ENCODE measurements at places on chromosomes 4 and X.
A peak's percentile ranks its signal among the peaks of the same experiment; 100 is the strongest.

GRCh38 chr4:153433754-153434105 is 32.4 kb upstream of the TMEM131L start:
- no peak for DNase-seq

DNA sequence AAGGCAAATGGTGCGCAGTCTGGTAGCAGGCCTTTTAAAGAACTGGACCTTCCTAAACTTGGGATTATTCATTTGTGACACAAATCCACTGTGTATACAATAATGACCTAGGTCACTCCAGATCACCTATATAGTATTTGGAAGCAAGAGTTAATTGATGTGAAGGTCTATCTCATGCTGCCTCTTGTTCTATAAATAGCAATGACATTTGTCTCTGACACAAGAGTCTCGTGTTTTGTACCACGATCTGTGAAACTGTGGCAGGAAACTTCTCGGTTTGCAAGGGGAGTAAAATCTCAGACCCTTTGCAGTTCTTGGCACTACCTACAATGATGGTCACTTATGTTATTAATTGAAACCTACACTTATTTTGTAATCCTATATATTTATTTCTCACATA is 1408.4 kb downstream of the PCDH7 start:
- no peak for DNase-seq

DNA sequence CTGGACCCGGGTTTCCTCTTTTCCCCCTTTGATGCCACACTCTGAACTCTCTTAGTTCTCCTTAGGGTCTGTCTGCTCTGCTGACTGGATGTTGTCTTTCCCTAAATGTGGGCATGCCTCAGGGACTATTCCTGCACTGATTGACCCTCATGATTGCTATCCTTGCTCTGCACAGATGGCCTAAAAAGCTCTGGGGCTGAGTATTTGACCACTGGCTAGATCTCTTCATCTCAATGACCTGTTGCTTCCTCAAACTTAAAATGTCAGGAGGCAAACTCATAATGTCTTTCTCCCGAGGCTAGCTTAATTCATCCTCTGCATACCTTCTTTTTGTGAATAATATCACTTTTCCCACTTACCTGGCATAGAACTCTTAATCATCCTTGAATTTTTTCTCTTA is 157.4 kb downstream of the GATB start:
- no peak for DNase-seq

DNA sequence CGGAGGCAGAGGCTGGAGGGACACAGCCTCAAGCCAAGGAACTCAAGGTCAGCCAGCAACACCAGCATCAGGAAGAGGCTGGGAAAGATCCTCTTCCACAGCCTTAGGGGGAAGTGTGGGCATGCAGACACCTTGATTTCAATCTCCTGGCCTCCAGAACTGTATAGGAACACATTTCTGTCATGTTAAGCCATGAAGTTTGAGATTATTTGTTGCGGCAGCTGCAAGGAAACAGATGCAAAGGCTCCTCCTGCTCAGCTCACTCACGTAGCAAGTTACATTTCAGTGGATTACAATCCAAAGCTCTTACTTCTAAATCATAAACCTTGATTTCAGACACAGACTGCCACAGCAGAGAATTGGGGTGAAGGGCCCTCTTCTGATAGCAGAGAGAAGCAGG is 68.6 kb upstream of the C4orf50 start:
- DNase-seq, result no peak

GRCh38 chr4:121551881-121552280 is 144.9 kb downstream of the ANXA5 start:
- no peak for DNase-seq

DNA sequence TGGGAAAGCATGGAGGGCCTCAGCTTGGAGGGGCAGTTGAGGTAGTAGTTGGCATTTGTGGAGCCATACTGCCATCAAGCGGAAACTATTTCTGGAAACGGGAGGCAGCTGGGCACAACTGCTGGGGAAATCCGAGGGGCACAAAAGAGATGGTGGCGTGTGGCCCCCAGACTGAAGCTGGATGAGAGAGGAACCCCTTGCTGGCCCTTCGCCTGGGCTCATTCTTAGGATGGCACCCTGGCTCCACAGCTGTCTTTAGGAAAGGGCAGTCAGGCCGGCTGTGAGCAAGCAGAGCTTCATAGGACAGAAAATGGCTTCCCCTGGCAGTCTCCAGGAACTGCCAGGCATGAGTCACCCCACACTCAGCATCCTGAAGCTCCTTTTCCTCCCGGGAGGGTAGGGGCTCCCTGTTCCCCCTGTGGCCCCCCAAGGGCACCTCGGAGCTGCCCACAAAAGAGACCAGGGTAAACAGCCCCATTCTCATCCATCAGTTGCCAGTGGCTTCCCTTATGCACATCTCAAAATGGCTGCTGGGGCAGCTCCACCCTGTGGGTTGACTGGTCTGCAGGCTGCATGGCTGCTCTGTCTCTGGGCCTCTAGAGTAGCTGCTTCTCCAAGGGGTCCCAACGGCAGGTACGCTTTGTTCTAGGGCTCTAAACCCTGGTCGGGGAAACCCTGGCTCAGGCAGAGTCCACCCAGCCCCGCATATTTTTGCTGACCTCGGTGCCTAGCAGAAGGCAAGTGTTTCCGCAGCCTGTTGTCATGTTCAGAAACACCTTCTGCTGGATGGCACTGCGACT is 64.7 kb downstream of the NBDY start:
- no peak for DNase-seq

- DNase-seq, result no peak
Measured at GRCh38 chrX:149572743-149573142, 14.5 kb downstream of the MAGEA9B start.

- no peak for DNase-seq
Measured at GRCh38 chrX:153530411-153531129, 13.1 kb downstream of the ATP2B3 start.

DNA sequence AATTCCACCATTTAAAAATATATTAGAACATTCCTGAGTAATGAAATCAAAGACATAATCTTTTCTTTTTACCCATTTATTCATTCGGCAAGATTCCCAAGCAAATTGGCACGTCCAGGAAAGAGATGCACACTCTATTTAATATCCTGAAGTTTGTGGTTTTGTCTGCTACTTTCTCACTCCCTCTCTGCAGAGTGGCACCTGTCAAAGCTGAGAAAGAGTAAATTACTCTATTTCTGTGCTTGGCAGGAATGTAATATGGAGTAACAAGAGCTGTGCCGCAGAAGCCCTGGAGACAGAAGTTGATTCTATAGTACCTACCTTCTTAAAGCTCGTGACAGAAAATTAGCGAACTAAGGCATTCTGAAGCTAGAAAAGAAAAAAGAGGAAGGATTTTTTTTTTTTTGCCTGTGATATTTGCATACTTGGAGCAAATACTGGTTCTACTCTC is 5.5 kb downstream of the GSTCD start:
- DNase-seq, result peak; percentile 26

GRCh38 chrX:86047174-86047935 is at the start of gene CHM:
Gene CHM (minus strand): TSS chrX:86047558. CDS start chrX:86047532, 26 bp downstream.
- DNase-seq, result peak; percentile 65

GRCh38 chr4:52868133-52868532 is 6.0 kb downstream of the RASL11B start:
- no peak for DNase-seq

DNA sequence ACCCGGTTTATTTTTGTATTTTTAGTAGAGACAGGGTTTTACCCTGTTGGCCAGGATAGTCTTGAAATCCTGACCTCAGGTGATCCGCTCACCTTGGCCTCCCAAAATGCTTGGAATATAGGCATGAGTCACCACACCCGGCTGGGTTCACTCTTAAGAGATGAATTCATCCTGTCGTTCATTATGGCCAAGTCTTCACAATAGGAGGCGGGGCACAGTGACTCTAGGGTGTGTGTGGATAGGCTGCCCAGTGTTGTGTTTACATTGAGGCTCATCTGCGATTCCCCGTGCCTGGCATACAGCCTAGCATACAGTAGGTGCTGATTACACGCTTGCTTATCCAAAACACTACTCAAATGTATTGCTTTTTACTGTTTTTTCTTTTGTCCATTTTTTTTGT is 41.3 kb upstream of the IGFBP7 start:
- DNase-seq, result no peak

DNA sequence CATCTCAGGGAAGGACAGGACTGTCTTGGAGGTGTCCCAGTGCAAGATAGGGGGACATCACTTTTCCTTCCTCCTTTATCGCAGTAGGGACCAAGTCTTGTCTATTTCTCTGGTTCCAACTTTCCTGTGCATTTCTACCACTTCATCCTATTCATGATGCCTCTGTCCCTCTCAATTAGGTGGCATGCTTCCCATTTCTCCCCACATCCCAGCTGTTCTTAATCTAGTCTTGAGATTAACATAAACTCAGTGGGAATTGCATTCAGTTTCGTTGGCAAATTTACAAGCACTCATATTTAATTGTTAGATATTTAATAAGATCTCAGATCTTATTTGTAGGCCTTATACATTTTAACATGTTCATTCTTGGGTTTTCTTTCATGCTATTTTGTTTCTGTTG is 15.7 kb upstream of the ODAM start:
- DNase-seq, result no peak

DNA sequence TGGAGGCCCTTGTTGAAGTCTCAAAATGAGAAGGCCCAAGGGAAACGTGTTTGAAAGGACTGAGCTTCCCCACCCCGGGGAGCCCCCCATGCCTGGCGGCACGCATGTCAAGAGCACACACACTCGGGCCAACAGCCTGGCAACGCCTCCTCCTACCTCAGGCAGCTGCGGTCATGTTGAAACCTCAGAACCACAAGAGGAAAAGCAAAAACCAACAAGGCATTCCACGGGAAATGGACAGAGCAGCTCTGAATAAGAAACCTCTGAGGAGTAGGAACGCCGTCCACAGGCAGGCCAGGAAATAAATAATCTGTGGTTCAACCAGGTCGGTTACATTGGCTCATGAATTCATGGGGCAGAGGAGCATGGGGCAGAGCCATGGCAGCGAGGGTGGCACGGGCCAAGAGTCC is 95.7 kb upstream of the AFAP1 start:
- no peak for DNase-seq

- no peak for DNase-seq
Measured at GRCh38 chrX:93741811-93742210, 67.8 kb downstream of the FAM133A start.

DNA sequence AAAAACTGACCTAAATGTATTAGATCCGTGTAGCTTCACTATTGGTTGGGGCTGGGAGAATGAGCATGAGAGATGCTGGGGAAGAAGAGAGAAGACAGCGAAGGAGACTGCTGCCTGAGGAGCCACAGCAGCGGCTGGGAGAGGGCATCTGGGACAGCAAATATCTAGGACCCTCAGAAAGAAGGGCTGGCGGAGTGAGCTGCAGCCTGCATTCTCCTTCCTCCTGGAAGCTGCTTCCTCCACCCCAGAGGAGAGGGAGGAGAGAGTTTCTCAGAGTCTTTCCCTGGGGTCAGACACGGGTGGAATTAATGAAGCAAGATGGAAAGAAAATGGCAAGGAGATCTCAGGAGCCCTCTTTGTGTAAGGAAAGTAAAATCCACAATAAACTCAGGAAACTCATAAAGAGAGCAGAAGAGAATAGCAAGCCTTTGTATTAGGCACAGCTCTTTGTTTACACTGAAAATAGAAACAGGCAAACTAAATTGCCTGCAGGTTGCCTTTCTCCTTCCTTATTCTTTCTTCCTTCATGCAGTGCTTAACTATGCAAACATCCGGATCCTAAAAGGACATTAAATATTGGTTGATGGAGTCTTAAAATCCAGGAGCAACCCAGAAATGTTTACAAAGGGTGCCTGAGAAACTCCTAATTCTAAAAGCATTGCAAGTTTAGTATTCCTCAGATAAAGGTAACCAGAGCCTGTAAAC is 130.3 kb upstream of the GALNT7 start:
- no peak for DNase-seq

GRCh38 chrX:77719388-77719787 is 66.6 kb downstream of the ATRX start:
- no peak for DNase-seq

DNA sequence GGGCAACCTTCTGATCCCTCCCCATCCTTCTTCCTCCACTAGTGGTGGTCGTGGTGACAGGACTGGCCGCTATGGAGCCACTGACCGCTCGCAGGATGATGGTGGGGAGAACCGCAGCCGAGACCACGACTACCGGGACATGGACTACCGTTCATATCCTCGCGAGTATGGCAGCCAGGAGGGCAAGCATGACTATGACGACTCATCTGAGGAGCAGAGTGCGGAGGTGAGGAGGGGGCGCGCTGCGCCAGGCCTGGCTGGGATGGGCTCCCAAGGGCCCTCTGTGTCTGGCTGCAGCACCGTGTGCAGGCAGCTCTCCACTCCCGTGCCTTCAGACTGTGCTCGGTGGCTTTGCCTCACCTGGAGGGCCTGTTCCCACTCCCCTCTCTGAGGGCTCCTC is 24.3 kb downstream of the RBM10 start:
- no peak for DNase-seq

DNA sequence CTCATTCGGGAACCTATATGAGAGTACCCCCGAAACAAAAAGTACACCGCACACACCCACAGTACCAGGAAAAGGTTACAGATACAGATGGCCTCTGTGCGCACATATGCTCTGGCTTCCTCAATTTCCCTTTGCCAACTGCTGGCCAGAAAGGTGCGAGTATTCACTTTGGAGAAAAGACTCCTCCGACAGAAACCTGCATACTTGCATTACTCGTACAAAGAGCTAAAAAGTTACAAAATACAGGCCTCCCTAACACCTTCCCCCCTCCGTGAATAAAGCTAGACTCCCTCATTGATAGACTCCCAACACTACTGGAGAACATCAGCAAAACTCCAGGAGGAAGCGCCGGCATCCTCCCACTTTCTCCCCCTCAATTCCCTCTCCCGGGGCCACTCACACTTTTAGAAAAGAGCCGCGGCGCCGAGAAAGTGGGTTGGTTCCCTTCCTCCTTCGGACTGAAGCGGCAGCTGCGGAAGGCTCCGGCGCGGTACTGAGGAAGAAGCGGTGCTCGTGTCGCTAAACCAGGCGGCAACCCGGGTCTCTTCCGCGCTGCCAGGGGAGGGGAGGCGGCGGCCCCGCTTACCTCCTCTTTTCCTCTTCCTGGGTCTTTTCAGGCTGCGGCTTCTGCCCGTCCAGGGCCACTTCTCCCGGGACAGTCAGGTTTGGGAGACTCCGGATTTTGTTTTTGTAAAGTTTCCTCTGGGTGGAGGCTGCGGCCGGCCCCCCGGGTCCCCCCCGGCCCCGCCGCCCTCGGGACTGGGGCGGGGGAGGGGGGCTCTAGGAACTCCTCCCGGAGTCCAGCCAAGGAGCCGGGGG is 1.1 kb downstream of the FBXW7 start:
- DNase-seq, result no peak

DNA sequence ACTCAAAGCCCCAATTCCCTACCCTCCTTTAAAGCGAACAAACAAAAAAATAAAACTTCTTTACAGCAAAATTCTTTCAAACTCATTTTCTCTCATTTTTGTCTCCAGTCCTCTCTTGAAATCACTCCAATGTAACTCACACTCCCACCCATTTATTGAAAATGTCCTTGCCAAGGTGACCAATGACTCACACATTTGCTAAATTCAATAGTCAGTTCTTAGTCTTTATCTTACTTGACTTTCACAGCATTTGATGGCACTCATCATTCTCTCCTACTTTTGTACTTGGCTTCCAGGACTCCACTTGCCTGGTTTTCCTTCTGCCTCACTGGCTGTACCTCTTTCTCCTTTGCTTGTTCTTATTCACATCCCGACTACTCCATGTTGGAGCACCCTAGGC is 19.9 kb downstream of the CC2D2A start:
- DNase-seq, result no peak

GRCh38 chrX:95346856-95347255 is 1337.8 kb upstream of the DIAPH2 start:
- no peak for DNase-seq

GRCh38 chr4:181507180-181507835 is 735.9 kb upstream of the TENM3 start:
- DNase-seq, result no peak

- DNase-seq, result no peak
Measured at GRCh38 chr4:6177587-6178197, 22.7 kb downstream of the JAKMIP1 start.

- DNase-seq, result peak; percentile 4
Measured at GRCh38 chrX:149074398-149074797, 430.7 kb downstream of the IDS start.
